NCI-H2029 (cell line): ENCODE measurements at places on chromosomes 2 and 18.

DNA sequence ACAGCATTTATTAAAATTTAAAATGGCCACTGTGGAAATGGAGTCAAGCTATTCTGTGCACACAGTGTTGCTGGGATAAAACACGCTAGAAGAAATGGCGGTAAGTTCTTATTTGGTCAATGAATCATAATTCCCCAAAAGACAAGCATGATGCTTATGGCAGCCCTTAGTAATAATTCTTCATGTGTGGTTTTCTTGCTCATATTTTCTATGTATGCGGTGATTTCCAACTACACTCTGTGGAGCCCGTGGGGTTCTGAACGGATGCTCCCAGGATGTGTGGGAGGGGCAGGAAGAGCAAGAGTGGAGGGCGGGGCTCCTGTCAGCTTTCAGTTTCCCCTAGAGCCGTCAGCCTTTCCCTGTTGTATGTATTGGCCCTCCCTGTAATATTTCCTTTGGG lies 91.7 kb upstream of the RMDN2 start:
- DNase-seq = no peak

GRCh38 chr2:224432003-224432579 lies 30.2 kb upstream of the FAM124B start:
- no peak for DNase-seq

GRCh38 chr2:205786976-205787375 lies 104.7 kb downstream of the NRP2 start:
- DNase-seq = no peak

GRCh38 chr2:28643911-28644334 lies 107.7 kb upstream of the PPP1CB start:
- DNase-seq = no peak

DNA sequence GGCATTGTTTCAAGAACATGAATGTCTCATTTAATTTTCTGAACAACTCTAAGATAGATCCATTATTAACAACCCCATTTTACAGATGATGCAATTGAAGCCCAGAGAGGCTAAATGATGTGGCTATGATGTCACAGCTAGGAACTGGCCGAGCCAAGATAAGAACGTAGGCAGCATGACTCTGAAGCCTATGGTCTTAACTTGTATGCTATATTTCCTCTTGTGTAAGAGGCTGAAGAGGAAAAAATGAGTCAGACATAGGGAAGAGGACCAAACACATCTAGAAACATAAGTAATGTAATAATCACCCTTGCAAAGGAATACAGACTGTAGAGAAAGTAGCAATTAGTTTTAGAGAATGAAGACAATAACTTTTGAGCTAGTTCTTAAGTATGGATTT lies 416.8 kb downstream of the FIGN start:
- DNase-seq = no peak

GRCh38 chr2:98608962-98609604 lies 694 bp downstream of the UNC50 start:
- no peak for DNase-seq

DNA sequence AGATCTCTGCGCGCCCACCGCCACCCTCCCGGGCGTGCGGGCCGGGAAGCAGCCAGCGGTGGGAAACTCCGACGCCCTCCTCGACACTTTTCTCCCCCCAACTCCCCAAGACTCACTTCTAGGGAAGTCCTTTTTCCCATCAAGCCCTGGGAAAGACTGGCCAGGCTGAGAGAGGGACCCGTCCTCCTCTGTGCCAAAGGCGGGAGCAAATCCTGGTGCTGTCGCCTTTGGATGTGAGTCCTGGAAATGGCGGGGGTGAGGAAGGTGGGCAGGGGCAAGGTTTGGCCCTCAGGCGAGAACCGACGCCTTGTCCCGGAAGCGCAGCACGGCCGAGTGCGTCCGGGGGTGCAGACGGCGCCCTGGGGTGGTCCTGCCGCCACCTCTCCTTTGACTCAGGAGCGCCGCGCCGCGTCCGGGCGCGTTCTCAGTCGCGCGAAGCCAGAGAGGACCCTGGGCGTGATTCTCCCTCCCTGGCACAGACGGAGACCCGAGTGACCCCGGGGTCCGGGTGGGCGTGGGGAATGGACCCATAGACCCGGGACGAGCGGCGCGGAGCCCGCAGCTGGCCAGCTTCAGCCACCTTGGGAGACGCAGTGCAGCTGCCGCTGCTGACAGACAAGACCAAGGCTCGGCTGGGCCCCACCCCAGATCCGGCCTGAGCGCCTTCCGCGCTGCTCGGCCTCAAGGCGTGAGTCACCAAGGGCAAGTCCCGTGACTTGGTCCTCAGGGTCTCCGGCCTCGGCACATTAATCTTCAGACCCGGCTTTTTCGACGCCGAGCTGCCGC lies 3.5 kb upstream of the LBX2 start:
- DNase-seq = no peak

DNA sequence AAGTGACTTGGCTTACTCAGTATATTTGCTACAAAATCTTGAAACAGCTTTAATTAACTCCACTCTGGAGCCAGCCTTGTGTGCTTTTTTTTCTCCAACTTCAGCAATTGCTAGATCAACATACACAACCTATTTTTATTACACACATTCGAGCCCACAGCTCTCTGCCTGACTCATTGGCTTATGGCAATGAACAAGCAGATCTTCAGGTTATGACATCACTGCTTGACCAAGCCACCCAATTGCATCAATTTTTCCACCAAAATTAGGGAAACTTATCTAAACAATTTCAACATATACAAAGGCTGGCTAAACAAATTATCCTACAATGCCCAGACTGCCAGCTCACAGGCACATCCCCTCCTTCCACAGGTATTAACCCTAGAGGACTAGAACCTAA lies 39.6 kb upstream of the PDK1 start:
- DNase-seq = no peak

GRCh38 chr2:168948621-168949212 lies 47.6 kb downstream of the G6PC2 start:
- no peak for DNase-seq

- DNase-seq = no peak
These were observed 195.5 kb downstream of the L3MBTL4 start for GRCh38 chr18:6219116-6219717.

- DNase-seq = no peak
These were observed 5.6 kb upstream of the OSR1 start for GRCh38 chr2:19364014-19364413.

- DNase-seq = no peak
These were observed 37.9 kb downstream of the VIL1 start for GRCh38 chr2:218456849-218457248.

- no peak for DNase-seq
These were observed 30.0 kb downstream of the RNF125 start for GRCh38 chr18:32048507-32049091.
